ENCODE measurements at places on chromosomes 7 and 10.

- DNase-seq, result no peak
These were observed 16.1 kb upstream of the ABCC2 start for GRCh38 chr10:99766302-99766681.

- no peak for DNase-seq
These were observed 2.7 kb downstream of the TRUB1 start for GRCh38 chr10:114940735-114941134.

- no peak for DNase-seq
These were observed 1.3 kb downstream of the INTS1 start for GRCh38 chr7:1502845-1503244.

DNA sequence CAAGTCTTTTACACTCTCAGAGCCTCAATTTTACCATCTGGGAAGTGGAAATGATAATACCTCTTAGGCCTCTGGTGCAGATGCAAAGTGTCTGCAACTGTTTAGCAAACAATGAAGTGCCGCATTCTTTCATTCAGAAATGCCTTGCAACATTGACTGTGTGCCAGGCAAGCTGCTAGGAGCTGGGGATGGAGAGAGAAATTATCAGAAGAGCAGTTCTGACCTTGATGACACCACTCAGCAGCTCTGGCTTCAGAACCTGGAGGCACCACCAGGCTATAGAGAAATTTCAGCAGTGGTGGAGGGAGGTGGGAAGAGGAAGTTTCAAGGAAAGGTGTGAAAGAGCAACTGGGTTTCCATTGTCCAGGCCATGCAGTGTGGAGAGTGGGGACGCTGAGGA lies 78.1 kb upstream of the HABP2 start:
- peak; percentile 24 for DNase-seq

DNA sequence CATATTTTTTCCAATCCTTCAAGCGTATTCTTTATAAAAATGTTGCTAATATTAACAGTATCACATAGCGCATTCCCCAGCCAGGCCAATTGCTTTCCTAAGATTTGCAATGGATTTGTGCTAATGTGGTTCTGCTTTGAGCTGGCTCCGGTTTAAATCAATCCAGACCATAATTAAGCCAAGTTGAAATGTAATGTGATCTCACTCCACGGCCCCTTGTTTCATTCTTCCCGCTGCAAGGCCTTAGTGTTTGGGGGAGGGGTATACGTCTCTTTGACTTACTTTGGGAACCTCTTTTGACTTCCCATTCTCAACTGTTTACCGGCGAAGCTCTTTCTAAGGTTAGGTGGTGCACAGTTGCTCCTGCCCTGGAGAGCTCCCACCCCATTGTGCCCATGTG lies 86.4 kb downstream of the PRPF18 start:
- DNase-seq, result no peak

- DNase-seq, result peak; percentile 49
These were observed 90.7 kb downstream of the MKI67 start for GRCh38 chr10:128035557-128035973.

DNA sequence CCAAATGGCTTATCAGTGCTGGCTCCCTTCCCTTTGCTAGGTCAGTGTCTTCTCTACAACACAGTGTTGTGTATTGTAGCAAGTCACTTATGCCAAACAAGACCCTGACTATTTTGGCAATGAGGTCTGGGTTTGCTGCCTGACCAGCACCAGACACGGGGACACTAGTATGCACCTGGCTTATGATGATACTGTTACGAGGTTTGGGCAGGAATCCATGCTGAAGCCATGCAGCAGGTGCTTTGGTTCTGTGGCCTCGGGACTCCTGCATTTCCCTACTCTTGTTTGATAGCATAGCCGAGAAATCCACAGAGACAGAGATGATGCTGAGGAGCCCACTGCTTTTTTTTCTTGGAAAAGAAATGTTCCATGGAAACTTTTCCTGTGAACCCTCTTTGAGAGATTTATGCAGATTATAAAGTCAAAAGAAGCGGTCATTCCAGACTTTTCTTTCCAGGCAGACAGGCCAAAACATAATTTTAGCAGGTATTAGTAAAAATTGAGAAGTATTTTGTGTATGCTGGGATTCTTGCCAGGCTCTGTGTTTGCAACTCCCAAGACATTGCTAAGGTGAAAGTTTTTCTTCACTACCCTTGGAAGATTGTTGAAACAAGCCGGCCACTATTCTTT lies 291.1 kb downstream of the BBS9 start:
- no peak for DNase-seq
